Activated CD8-positive, alpha-beta T cell treated with anti-CD3 and anti-CD28 coated beads, Interleukin-2, amount 10 ng/mL, durations not matched to agents 7 days and 5 days (primary cell): ENCODE measurements at places on chromosomes 12 and 14. TPM values are rescaled to one million over a fixed set of nuclear protein-coding genes. Genes with fewer than 3 reads are reported as not detected.
A peak's percentile ranks its signal among the peaks of the same experiment; 100 is the strongest.

Gene KLHL42
- total RNA-seq: 16.9 TPM

DNA sequence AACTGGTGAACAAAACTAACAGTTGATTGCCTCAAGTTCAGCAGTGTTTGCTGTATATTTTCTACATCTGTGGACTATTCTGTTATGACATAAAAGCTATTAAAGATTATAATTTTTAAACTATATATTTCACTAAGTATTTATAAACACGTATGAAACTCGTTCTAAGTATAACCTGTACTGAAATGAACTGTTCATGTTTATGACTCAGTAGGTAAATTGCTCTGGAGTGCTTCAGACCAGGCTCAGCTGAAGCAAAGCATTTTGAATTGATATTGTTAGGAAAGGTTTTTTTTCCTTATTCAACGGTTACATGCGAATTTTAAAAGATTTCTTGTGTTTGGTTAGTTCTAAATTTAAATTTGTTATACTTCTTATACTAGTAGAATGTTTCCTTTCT lies 151.3 kb downstream of the RAD51B start:
- no peak for DNase-seq

DNA sequence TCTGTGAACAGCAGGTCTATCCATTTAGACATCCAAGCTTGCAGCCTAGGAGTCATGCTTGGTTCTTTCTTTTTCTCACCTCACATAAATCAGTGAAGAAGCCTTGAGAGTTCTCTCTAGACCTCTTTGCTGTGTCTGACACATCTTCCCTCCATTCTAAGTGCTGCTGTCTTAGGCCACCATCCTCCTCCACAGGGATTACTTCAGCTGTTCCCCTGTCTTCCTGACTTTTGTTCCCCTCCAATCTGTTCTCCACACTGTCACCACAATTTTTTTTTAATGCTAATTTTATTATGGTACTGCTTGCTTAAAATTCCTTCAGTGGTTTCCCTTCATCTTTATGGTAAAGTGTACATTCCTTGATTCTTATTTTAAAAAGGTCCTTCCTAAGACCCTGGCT lies 71.8 kb downstream of the DERA start:
- DNase-seq: no peak

DNA sequence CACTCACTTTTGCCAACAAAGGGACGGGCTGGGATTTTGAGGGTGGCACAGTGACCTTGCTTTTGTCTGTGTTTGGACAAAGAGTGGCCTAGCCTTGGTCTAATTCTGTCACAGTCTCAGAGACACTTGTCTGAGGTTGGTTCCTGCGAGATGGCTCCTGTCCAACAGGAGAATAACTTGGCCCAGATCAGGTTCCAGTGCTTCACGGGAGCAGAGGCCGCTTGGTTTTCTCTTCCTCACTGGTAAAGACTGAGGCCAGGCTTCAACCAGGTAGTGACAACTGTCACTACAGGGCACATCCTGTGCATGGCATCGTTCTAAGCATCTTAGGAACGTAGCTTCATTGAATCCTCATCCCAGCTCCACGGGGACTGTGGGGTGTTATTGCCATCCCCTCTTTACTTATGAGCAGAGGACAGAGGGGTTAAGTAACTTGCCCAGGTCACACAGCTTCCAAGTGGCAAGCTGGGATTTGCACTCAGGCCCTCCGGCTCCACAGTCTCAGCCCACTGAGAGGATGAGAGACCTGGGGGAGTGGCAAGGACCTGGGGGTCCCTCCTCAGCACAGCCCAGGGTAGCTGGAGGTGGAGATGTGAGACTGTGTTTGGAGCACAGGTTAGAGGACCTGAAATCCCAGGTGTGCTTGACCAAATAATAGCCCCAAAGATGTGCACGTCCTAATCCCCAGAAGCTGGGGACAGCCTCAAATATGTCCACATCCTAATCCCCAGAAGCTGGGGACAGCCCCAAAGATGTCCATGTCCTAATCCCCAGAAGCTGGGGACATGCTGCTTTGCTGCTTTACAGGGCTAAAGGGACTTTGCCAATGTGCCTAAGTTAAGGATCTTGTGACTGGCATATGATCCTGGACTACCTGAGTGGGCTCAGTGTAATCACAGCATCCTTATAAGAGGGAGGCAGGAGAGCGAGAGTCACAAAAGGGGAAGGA lies 179.2 kb upstream of the RTL1 start:
- peak; percentile 11 for DNase-seq

GRCh38 chr14:23379366-23380196 lies 2.7 kb downstream of the CMTM5 start:
- DNase-seq: peak; percentile 72

DNA sequence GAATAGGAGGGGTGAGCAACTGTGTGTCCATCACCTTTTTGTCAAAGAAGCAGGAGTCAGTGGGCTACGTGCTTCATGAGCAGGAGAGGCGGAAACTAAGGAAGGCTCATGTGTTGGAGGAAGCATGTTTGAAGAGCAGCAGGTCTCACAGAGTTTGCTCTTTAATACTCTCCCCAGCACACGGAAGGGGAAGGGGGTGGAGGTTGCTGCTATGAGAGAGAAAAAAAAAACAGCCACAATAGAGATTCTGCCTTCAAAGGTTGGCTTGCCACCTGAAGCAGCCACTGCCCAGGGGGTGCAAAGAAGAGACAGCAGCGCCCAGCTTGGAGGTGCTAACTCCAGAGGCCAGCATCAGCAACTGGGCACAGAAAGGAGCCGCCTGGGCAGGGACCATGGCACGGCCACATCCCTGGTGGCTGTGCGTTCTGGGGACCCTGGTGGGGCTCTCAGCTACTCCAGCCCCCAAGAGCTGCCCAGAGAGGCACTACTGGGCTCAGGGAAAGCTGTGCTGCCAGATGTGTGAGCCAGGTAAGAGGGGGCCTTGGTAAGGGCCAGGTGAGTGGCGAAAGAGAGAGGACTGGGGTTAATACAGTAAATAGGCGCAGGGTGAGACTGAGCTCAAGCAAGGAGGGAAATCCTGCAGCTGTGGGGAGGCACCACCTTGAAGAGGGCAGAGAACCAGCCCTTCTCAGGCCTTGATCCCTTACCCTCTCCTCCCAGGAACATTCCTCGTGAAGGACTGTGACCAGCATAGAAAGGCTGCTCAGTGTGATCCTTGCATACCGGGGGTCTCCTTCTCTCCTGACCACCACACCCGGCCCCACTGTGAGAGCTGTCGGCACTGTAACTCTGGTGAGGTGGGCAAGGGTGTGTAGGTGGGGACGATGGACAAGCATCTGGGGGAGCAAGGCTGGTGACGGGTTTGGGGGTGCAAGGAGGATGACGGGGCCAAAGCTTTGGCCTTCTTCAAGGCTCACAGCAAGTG lies at the start of gene CD27:
TSS of gene CD27 (plus strand) at position 252 of the 985 bp plus-strand sequence. CDS start at position 393, 141 bp downstream.
- peak; percentile 58 for DNase-seq

Gene GPR137C
- total RNA-seq: 1.7 TPM

GRCh38 chr12:27575090-27575761 lies 51.2 kb downstream of the PPFIBP1 start:
- DNase-seq: no peak

DNA sequence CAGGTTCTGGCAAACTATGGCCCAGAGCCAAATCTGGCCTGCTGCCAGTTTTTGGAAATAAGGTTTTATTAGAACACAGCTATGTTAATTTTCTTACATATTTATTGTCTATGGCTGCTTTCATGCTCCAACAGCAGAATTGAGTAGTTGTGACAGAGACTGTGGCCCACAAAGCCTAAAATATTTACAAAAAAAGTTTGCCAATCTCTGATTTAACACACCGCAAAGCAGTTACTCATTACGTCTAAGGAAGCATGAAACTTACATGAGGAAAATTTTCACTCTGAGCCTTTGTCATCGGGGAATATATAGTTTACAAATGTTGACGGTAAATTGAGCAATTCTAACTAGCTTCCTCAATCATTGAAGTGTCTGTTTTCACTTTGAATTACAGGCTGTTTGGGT lies 96.5 kb downstream of the UNC79 start:
- DNase-seq: no peak

Gene PAPOLA
- total RNA-seq: 163 TPM

GRCh38 chr14:55807053-55807880 lies 227.3 kb downstream of the KTN1 start:
- peak; percentile 77 for DNase-seq

DNA sequence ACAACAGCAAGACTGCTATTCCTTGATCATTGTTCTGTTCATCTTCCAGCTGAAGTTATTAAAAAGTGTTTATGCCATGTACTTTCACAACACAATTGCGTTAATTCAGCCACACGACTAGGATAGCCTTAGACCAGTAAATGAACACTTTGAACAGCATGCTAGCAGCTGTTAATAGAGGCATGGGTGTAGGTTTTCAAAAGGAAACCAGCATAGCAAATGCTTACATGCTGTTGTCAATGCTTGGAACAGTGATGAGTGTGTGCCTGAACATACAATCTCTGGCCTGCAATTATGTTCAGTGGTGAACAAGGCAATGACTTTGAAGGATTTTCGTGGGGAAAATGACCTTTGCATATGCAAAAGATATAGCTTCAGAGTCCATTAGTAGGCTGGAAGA lies 127.4 kb upstream of the RBM19 start:
- DNase-seq: no peak
